ENCODE measurements at places on chromosomes 2 and 18.

GRCh38 chr2:45469314-45470099, 141.6 kb downstream of the SRBD1 start:
- DNase-seq: no peak

GRCh38 chr2:99066075-99066958, 75.2 kb upstream of the C2orf15 start:
- DNase-seq: no peak

- no peak for DNase-seq
Observed at GRCh38 chr2:232456296-232457120, 555 bp downstream of the ALPI start.

- DNase-seq: no peak
Observed at GRCh38 chr2:236874866-236875481, 210.7 kb upstream of the COPS8 start.

DNA sequence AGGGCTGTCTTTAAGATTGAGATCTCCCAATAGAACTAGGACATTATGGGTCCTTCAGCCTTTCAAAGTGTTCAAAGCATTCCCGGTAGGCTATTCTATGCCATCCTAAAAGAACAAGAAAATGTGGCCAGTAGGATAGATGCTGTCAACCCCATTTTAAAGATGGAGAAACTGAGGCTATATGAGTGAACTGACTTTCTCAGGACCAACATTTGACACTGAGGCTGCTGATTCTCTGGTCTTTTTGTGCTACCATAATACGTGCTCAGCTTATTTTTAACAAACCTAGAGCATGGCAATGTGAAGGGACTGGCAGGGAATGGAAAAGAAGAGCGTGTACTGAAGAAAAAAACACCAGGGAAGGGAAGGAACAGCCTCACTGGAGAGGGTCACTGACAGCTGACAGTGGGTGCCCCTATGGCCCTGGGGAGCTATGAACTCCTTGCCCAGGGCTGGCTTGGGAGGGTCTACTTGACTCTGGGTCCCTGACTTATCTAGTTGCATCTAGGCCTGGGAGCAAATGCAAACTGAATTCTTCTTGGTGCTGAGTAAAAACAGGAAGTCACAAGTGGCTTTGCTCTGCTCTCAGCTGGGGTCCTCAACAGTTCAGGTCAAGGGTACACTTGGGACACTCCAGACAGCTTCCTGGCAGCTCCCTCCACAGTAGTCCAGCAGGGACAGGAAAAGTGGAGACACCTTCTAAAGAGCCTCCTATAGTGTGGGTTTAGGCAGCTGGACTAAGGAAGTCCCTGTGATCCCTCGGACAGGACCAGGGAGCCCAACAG, 2.3 kb downstream of the CYRIA start:
- DNase-seq: no peak

GRCh38 chr2:102553601-102554000, 65.8 kb upstream of the SLC9A2 start:
- DNase-seq: no peak

DNA sequence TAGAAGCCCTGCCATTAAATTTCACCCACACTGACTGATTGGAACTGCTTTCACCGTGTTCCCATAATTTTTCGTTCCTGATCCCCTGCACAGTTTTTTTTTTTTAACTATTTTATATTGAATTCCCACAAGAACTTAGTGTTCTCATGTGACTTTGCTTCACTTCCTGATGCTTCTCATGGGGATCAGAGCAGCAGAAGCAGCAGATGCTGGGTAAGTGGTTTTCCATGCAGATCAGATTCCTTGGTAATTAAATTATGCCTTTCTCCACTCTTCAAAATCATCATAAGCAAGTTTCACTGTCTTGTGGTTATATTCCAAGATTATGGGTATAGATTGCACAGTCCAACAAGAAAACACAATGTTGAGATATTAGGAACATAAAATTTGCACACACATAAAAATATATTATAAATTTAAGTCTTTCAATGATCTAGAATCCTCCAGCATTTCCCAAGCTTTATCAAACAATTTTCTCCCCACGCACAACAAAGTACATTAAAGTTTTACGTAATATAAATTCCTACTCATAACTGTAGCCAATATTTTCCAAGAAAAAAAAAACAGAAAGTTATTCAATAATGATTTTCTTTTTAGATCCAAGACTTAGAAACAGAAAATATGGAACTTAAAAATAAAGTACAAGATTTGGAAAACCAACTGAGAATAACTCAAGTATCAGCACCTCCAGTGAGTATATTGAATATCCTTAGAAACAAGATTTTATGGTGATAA, 277.9 kb downstream of the GULP1 start:
- DNase-seq: no peak

- no peak for DNase-seq
Observed at GRCh38 chr2:221289389-221289788, 282.7 kb downstream of the EPHA4 start.

- no peak for DNase-seq
Observed at GRCh38 chr18:33699372-33699771, 121.4 kb downstream of the ASXL3 start.

DNA sequence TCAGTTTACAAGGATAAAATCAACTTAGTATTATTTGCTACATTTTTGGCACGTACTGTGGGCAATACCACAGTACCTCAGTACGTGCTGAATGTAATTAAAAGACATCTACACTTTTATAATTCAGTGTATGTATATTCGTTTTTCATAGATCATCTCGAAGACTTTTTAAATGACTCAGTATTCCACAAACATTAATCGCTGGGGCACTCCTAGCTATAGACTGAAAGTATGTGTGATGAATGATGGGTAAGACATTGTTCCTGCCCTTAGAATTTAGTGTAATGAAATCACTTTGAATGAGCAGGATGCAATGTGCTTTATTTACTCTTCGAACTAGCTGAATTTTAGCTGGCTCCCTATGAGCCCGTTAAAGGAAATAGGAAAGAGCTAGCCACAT, 245.6 kb upstream of the RASGRP3 start:
- no peak for DNase-seq

DNA sequence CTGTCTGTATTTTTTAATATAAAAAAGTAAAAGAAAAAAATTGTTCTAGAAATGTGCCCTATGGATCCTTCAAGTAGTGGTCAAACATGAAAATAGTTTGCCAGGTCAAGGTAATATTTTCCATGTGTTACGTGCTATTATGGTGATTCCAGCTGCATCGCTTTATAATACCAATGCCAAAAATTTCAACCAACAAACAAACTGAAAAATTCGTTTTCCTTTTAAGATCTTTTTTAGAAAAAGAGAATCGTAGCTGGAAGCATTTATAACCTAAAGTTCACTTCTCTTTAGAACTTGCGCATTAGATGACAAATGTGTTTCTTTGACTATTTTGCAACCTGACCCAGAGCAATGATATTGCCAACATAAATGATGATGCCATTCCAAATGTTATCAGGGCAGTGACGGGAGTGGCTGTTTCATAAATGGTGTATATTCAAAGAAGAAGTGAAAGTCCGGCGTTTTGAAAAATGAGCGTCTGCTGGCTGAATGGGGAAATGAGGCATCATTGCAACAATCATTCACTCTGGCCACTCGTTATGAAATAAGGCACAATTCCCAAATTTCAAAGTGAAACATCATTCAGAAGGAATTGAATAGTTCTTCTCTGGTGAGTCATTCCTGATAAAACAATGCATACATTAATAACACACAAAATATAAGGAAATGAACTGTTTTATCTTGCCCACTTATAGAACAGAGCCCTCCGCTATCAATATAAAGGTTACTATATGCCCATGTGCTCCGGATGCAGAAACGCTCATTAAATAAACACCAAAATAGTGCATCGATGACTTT, 297.4 kb downstream of the TGIF1 start:
- DNase-seq: no peak

GRCh38 chr18:36499938-36500337, 202.4 kb downstream of the FHOD3 start:
- DNase-seq: no peak

DNA sequence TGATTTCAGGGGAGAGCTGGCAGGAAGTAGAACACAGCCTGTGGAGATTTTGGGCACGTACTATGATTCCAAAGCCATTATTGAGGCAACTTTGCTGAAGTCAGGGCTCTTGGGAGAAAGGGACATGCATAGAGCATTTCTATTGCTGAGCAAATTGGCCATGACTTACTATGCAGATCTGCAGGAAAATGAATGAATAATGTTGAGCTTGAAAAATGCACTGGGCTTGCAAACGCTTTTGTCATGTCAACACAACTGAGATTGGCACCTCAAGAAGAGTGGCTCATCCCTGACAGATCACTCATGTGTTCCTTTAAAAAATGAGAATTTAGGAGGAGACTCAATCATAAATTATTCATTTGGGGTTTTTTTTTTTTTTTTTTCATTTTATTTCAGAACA, 230.5 kb downstream of the MBD2 start:
- DNase-seq: no peak

DNA sequence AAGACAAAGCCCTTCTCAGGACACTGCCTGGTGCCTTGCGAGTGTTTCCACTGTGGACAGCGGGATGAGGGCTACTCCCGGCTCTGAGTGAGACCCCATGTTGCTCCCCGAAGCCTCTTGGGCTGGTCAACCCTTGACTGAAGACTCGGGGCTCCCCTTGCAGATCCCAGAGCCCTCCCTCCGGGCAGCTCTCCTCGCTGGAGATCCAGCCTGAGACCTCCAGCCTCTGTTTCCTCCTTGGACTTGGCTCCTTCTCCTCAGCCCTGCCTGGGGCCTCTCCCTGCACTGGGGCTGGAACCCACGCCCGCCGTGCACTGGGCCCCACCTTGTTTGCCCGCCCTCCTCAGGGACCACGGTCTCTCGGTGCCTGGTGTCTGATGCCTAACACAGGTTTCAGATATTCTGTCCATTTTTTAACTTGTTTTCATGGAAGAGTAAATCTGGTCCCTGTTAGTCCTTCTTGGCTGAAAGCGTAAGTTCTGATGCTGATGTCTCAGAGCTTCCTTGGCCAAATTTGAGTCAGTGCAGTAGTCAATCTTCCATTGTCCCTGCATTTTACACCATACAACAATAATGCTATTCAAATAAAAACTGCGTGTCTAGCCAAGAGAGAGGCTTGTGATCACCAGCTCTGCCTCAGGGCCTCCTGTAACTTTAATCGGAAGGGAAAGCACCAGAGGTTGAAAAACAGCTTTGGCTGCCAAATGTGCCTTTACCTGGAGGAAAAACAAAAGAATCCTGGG, 139.3 kb upstream of the CTDP1 start:
- no peak for DNase-seq

DNA sequence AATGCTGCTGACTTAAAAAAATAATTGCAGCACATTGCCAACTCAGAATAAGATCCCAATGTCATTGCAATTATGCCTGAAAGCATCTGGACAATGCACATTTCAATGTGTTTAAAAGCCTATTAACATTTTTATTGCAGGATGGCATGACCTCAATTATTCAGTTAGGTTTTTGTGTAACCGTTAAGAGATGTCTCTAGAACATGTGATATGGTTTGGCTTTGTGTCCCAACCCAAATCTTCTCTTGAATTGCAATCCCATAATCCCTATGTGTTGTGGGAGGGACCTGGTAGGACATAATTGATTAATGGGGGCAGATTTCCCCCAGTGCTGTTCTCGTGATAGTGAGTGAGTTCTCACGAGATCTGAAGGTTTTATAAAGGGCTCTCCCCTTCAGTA, 43.2 kb upstream of the ZC3H15 start:
- no peak for DNase-seq

DNA sequence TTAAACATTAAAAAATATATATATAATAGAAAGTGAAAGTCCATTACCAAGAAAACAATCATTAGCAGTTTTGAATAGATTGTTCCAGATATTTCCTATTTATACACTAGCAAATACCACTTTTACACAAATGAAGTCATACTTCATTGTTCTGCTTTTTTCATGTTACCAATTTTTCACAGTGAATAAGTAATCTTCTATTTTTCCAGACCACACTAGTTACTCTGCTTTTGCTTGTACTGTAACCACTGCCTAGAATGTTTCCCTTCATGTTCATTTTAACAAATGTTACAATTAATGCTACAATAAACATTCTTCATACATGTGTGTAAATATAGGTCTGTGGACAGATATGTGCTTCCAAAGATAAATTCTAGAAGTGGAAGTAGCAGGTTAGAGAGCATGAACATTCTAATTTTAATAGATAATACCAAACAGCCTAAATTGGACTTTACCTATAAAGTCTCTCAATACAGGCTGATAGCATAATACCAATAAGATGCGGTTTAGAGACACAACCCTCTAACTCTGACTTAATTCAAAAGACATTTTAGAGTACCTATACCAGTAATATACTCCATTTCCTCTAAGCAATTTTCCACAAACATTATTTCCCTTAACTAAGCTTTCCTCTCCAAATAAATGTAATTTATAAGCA, 17.0 kb downstream of the ITSN2 start:
- DNase-seq: no peak

DNA sequence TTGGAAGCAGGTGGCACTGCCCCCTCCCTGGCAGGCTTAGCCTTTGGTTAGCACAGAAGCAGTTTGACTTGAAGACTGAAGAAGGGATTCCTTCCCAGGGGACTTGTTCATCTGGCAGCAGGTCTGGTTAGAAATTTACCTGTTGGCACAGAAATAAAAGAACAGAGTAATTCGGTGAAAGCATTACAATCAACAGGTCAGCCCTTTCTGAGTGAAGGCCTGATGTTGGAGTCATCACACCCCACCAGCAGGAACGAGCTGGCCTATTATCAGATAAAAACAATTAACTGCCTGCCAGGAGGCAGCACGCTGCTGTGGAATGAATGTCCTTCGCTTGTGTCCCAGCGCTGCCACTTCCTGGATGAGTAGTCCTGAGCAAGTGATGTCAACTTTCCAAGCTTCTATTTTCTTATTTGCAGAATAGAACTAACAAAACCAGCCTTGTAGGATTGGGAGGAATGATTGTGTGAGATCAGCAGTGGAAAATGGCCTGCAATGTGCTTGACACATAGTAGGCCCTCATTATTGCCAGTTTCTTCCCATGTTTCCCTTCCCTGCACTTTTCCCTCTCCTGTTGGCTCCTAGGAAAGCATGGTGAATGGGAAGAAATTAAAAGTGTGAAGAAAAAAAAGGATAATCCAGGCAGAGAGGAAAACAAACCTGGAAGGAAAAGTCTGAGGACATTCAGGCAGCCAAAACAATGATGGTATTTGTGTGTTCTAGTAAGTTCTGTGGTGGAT, 29.0 kb downstream of the LGALSL start:
- DNase-seq: no peak

DNA sequence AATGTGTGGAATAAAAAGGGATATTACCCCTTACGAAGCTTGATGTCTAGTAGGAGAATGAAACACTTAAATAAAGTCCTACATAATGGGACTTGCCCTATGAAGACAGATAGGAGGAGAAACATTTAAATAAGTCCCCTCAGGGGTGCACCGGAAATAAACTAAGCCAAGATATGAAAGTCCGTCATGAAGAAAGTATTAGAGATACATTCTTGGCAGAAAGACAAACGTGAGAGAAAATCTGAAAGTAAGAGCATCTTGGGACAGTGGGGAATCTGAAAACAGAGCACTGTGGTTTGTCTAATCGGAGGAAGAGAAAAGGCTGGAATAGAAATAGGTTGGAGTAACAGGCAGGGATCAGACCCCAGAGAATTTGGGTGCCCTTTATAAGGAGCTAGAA, 516.9 kb upstream of the DSEL start:
- no peak for DNase-seq

Data from stimulated activated CD4-positive, alpha-beta T cell treated with anti-CD3 and anti-CD28 coated beads, TNF-alpha, amount 100 ng/mL, for 48 hours (primary cell).